ENCODE measurements at places on chromosomes 13 and 19. TPM values are rescaled to one million over a fixed set of nuclear protein-coding genes. Genes with fewer than 3 reads are reported as not detected.
A peak's percentile ranks its signal among the peaks of the same experiment; 100 is the strongest.

Gene ZNF578
- total RNA-seq, result not detected

Gene RASIP1
- 11.1 TPM for total RNA-seq

Gene RDH8
- total RNA-seq, result not detected

Gene GPR4
- 0.27 TPM for total RNA-seq

Gene LILRB3
- total RNA-seq, result 2.6 TPM

Gene AXL
- total RNA-seq, result 28.9 TPM

Gene ZNF493
- total RNA-seq, result 63.9 TPM

GRCh38 chr13:38624822-38625221 is 62.1 kb upstream of the FREM2 start:
- H3K27me3 ChIP-seq, result no peaks in the 10 kb centered on the region
- H3K36me3 ChIP-seq, result no peaks in the 10 kb centered on the region
- no peak overlapping the region for H3K27ac ChIP-seq
- DNase-seq, result no peak
- no peak overlapping the region for H3K4me3 ChIP-seq

DNA sequence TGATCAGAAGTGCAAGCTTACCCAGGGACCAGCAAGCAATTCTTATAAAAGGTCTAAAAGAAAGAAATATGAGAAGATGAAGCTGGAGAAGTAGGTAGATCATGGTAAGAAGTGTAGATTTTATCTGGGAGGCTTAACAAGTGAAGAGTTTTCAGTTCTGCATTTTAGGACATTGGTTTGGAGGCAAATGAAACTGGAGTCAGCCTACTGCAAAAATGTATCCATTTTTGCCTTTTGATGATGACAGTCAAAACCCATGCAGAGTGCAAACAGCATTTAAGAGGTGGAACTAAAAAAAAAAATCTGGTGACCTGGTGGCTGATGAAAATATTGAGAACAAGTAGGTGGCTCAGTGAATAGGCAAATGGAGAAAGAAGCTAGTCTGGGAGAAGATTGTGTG is 216.9 kb downstream of the DNAJC15 start:
- no peaks in the 10 kb centered on the region for H3K4me1 ChIP-seq
- no peak for DNase-seq
- H3K27ac ChIP-seq, result no peak overlapping the region
- no peaks in the 10 kb centered on the region for H3K36me3 ChIP-seq
- H3K27me3 ChIP-seq, result no peaks in the 10 kb centered on the region
- no peak overlapping the region for H3K4me3 ChIP-seq

DNA sequence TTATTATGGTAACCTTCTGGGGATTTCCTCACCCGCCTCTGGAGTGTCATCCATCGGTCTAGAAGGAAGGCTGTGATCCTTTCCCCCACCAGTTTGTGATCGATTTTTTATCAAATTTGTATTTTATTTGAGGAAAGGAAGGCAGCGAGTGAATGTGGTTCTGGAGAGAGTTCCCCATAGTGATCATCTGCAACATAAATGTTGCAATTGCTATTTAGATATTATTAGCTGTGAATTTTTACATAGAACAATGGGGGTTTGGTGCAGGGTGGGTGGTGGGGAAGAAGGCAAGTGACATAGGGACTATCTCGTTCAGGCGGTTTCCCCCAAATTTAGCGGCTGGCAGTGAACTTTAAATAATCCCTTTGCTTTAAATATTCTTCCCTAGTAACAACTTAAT is 1.2 kb downstream of the CDK8 start:
- H3K36me3 ChIP-seq, result no peaks in the 10 kb centered on the region
- peak overlapping the region; percentile 93 for H3K27ac ChIP-seq
- no peaks in the 10 kb centered on the region for H3K27me3 ChIP-seq
- no peak for DNase-seq
- H3K4me3 ChIP-seq, result peak overlapping the region; percentile 79

- DNase-seq, result peak; percentile 45
- H3K27ac ChIP-seq, result peak within 1 kb of the TSS; percentile 84
- peak within 1 kb of the TSS; percentile 54 for H3K4me3 ChIP-seq
- no peaks in the 10 kb centered on the region for H3K27me3 ChIP-seq
These were observed at the start of gene COX7A1 for GRCh38 chr19:36152352-36153091. COX7A1 (minus strand) TSS chr19:36152447; CDS start chr19:36152407, 40 bp downstream.

- no peaks in the 10 kb centered on the region for H3K27me3 ChIP-seq
- DNase-seq, result no peak
- H3K4me3 ChIP-seq, result no peak overlapping the region
- H3K4me1 ChIP-seq, result no peaks in the 10 kb centered on the region
- peak overlapping the region; percentile 24 for H3K27ac ChIP-seq
- H3K36me3 ChIP-seq, result no peaks in the 10 kb centered on the region
These were observed 379.6 kb downstream of the TSHZ3 start for GRCh38 chr19:30969591-30969990.

- peaks cover 57% of the 10 kb centered on the region for H3K27me3 ChIP-seq
- no peaks in the 10 kb centered on the region for H3K36me3 ChIP-seq
- no peak overlapping the region for H3K4me3 ChIP-seq
- no peaks in the 10 kb centered on the region for H3K4me1 ChIP-seq
- no peak for DNase-seq
- no peak overlapping the region for H3K27ac ChIP-seq
These were observed 13.4 kb downstream of the TM6SF2 start for GRCh38 chr19:19259741-19260140.

DNA sequence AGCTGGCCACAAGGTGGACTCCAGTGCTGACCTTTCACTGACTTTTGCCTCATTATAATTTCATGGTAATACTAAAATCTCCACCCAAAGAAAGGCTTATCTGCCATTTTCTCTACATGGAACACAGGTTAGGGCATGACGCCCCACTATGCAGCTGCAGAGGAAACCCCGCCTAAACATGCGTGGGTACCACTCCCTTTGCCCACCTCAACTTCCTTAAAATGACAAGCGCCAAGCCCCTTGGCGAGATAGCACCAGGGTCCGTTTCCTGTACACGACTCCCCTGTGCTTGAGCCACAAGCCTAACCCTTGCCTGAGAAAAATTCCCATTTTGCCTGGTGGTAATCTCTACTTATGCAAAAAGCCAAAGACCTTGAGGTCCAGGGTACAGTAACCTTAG is 36.0 kb upstream of the PABPC3 start:
- H3K27me3 ChIP-seq, result no peaks in the 10 kb centered on the region
- no peak for DNase-seq
- no peaks in the 10 kb centered on the region for H3K36me3 ChIP-seq
- H3K27ac ChIP-seq, result no peak overlapping the region

GRCh38 chr13:51444922-51445321 is 7.9 kb downstream of the INTS6 start:
- H3K27me3 ChIP-seq, result no peaks in the 10 kb centered on the region
- no peak overlapping the region for H3K4me3 ChIP-seq
- H3K4me1 ChIP-seq, result peaks cover 3% of the 10 kb centered on the region
- no peak for DNase-seq

DNA sequence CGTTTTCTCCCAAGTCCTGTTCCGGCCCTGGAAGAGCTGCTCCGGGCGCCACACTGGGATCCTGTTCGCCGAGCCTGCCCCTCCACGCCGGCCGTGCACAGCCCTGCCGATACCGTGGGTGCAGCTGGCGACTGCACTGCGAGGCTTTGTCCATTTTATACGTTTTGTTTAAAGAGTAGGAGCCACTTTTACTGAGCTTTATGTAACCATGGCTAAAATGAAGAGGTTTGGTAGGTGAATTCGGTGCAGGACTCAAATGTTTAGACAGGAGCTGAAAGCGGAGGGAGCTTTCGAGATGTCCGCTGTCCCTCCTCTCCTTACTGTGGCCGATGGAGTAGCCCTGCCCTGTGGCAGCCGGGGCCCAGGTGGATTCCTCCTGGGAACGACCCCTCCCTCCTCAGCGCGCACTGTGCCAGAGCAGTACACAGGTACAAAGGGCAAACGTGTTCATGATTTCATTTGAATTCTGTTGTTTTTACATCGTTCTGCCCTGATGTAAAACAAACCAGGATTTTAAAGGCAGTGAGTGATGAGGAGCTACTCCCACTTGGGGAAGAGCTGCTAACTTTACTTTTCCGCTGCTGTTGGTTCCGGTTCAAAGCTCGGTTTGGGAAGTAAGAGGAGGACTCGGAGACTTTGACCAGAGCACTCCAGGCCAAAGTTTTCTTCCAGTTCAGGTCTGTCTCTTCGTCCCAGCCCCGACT is 1.7 kb downstream of the COL4A2 start:
- H3K27ac ChIP-seq, result peak overlapping the region; percentile 93
- peak overlapping the region; percentile 79 for H3K4me3 ChIP-seq
- H3K4me1 ChIP-seq, result no peaks in the 10 kb centered on the region
- DNase-seq, result no peak
- H3K36me3 ChIP-seq, result no peaks in the 10 kb centered on the region
- peaks cover 37% of the 10 kb centered on the region for H3K27me3 ChIP-seq

DNA sequence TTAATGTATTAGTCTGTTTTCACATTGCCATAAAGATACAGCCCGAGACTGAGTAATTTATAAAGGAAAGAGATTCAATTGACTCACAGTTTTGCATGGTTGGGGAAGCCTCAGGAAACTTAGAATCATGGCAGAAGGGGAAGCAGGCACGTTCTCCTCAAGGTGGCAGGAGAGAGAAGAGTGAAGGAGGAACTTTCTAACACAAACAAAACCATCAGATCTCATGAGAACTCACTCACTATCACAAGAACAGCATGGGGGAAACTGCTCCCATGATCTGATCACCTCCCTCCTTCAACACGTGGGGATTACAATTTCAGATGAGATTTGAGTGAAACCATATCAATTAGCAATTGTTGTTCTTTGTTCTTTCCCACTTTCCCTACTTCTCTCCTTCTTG is 689.0 kb upstream of the SLITRK1 start:
- no peak for DNase-seq
- no peak overlapping the region for H3K27ac ChIP-seq
- no peaks in the 10 kb centered on the region for H3K36me3 ChIP-seq
- H3K4me1 ChIP-seq, result no peaks in the 10 kb centered on the region
- H3K4me3 ChIP-seq, result no peak overlapping the region
- H3K27me3 ChIP-seq, result no peaks in the 10 kb centered on the region

- H3K27me3 ChIP-seq, result no peaks in the 10 kb centered on the region
- H3K4me1 ChIP-seq, result peaks cover 80% of the 10 kb centered on the region
- peak overlapping the region; percentile 100 for H3K27ac ChIP-seq
- no peaks in the 10 kb centered on the region for H3K36me3 ChIP-seq
These were observed 3.6 kb downstream of the ACTN4 start for GRCh38 chr19:38650911-38651584.

GRCh38 chr19:33864311-33864850 is 67.7 kb downstream of the KCTD15 start:
- peaks cover 7% of the 10 kb centered on the region for H3K4me1 ChIP-seq
- peak; percentile 32 for DNase-seq
- H3K4me3 ChIP-seq, result no peak overlapping the region
- H3K36me3 ChIP-seq, result no peaks in the 10 kb centered on the region
- peaks cover 8% of the 10 kb centered on the region for H3K27me3 ChIP-seq
- H3K27ac ChIP-seq, result no peak overlapping the region

DNA sequence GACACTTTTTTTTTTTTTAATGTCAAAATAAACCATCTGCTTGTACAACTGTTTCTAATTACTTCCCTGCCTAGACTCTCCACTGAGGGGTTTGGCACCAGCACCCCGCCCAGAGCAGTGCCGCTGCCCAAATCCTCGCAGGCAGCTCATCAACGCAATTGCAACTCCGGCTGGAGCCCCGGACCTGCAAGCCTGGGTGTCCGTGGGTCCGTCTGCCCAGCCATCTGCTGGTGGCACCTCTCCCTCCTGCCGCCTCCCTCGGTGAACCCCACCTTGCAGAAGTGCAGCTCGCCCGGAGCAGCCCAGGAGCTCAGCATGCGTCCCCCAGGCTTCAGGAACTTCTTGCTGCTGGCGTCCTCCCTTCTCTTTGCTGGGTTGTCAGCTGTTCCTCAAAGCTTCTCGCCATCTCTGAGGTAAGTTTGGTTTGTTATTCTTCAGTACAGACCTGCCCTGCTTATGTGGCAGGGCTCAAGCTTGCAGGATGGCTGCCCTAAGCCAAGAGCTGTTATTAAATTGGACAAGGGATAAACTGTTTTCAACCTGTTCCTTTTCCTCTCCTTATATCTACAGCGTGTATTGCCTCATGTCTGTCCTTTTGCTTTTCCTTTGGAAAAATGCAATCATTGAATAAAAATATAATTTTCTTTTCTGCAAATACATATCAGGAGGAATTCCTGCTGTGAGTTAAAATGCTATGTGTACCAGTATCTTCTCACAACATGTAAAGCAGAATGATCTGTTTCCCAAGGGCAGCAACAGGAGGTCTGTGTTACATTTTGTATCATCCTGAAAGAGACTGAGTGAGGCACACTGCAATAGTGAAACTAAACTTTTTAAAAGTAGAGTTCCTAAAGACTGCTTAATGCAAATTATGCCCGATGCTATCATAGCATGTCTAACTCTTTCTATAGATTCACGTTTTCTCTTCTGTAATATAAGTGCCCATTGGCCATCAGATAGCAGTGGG is at the start of gene ITGBL1:
TSS of gene ITGBL1 (plus strand) at position 157 of the 967 bp plus-strand sequence. CDS start at position 316, 159 bp downstream.
- no peak for DNase-seq
- H3K4me3 ChIP-seq, result peak within 1 kb of the TSS; percentile 12
- peaks cover 5% of the 10 kb centered on the region for H3K27me3 ChIP-seq
- no peak within 1 kb of the TSS for H3K27ac ChIP-seq
- no peaks in the 10 kb centered on the region for H3K36me3 ChIP-seq

DNA sequence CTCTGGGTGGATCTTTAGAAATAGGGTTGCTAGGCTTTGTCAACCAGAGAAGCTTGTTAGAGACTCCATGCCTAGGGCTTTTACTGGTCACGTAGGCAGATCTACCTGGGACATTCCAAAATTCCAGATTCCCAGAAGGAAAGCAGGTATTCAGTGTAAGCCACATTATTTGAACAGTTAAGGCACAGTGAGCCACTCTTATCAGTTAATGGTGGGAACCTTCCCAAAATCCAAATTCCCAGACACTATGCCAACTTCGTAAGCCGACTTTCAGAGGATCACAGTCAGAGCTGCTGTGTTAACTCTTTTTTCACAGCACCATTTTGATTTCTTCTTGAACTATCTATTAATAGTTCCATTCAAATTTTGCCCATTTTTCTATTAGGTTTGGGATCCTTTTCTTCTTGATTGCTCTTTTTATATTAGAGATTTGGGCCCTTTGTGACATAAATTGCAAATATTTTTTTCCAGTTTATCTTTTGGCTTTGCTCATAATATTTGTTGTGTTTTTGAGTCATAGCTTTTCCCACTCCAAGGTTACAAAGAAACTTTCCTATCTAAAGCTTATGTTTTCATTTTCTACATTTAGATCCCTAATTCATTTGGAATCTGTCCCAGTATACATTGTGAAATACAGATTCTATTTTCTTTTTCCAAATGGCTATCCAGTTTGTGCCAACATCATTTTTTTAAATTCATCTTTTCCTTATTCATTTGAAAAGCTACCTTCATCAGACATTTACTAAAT is 77.3 kb downstream of the DHRS12 start:
- no peak for DNase-seq
- H3K4me1 ChIP-seq, result no peaks in the 10 kb centered on the region
- H3K36me3 ChIP-seq, result no peaks in the 10 kb centered on the region
- H3K27ac ChIP-seq, result no peak overlapping the region

DNA sequence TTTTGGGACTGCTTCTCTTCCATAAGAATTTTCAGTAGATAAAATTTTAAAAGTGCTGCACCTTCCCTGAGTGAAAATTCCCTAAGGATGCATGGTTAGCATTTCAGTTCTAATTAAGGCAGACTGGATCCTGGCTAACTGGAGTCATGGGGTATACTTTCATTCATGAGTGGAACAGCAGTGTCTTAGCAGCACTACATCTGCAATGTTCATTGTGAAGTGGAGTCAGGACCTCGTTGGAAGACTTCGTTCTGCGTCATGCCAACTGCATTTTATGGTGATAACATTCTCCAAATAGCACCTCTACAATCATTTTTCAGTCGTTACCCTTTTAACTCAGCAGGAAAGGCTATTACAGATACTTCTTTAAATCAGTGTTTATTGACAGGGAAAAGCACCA is 25.5 kb downstream of the PHF11 start:
- H3K27ac ChIP-seq, result no peak overlapping the region
- DNase-seq, result no peak
- H3K4me3 ChIP-seq, result no peak overlapping the region
- H3K27me3 ChIP-seq, result no peaks in the 10 kb centered on the region
- no peaks in the 10 kb centered on the region for H3K36me3 ChIP-seq

All from transverse colon (tissue), 4 donors.